ENCODE measurements at places on chromosomes 4 and X.

DNA sequence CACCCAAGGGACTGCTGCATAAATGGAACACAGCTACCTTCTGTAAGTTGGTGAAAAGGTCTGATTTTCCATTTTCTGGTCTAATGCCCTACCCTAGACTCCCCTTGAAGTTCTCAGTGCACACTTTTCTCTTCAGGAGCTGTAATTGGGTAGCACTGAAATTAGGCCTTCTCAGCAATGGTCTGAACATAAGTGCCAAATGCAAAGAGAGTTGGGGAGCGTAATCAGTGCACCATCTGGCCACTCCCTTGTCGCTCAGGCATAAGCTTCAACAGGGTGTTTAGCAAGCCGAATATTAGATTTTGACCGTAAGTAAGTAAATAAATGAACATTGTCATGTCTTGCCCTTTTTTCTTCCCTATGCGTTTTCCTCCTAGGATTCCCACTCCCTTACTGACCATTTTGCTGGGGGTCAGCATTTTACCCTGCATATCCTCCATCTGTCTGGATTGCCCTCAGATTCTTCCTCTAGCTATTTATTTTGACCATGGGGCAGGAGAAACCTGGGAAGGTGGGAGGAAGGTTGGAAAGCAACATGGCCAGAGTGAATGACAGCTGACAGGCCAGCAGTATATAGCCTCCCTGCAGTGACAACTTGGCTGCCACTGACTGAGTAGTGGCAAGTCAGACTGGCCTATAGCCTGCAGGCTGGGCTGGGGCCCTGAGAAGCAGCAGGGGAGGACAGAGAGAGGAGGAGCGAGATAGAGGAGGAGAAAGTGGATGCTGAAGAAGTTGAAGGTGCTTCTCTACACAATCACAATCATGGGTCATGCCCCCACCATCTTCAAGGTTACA lies 2.7 kb downstream of the NHSL2 start:
- no peak for DNase-seq

DNA sequence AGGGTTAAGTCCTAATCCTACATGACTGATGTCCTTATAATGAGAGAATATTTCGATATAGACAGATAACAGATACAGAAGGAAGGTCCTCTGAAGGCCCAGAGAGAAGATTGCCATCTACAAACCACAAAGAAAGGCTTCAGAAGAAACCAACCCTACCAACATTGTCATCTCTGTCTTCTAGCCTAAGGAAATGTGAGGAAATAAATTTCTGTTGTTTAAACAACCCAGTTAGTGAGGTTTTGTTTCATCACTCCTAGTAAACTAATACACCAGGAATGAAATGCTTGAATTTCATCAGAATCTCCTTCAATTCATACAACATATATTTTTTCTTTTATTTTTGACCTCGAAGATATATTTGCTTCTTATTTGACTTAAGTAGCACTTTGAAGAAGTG lies 1527.8 kb downstream of the STIM2 start:
- DNase-seq: no peak

DNA sequence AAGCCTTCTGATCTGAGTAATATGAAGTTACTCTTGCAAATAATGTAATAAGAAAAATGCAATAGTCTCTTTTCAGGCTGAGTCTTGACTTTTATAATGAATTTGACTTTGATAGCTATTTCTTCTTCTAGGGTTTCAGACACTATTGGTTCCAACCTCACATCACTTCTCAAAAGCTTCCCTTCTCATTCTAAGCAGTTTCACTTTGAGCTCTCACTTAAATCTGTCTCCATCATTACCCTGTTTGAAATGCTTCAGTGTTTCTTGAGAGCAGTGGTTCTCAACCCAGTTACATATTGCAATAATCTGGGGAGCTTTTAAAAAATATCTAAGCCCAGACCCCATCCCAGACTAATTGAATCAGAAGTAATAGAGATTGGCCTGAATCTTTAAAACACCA lies 40.5 kb upstream of the BMP2K start:
- DNase-seq: no peak

DNA sequence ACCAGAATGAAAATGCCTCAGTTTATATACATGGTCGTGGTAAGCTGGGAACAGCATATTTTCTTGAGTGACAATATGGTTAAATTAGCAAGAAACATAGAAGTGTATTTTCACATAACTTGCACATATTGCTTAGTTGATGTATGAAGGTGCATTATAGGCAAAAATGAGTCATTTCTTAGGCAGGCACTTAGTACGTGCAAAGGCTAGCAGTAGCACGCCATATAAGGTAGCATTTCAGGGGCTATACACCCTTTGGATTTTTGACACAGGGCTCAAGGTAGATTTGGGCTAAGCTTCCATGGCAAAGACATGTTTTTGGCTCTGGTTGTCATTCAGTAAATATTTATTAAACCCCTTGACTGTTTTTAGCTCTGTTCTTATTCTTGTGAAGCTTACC lies 33.1 kb downstream of the PCDH7 start:
- DNase-seq: no peak

GRCh38 chrX:129651756-129652564 lies 2.8 kb downstream of the APLN start:
- DNase-seq: no peak
